Muscle of leg (tissue), 16 donors: ENCODE measurements at places on chromosomes 3 and 15. TPM values are rescaled to one million over a fixed set of nuclear protein-coding genes. Genes with fewer than 3 reads are reported as not detected.

The LRRN1 gene
- 26.6 TPM for total RNA-seq

The APEH gene
- total RNA-seq: 56.6 TPM

- H3K27me3 ChIP-seq: no peaks in the 10 kb centered on the region
- H3K36me3 ChIP-seq: peaks cover 24% of the 10 kb centered on the region
- H3K4me1 ChIP-seq: no peaks in the 10 kb centered on the region
- no peak overlapping the region for H3K27ac ChIP-seq
- H3K4me3 ChIP-seq: no peak overlapping the region
Measured at GRCh38 chr3:154285221-154285620, 39.1 kb downstream of the DHX36 start.

- H3K36me3 ChIP-seq: no peaks in the 10 kb centered on the region
- H3K27me3 ChIP-seq: no peaks in the 10 kb centered on the region
- H3K27ac ChIP-seq: no peak overlapping the region
- H3K4me1 ChIP-seq: no peaks in the 10 kb centered on the region
Measured at GRCh38 chr3:182609575-182610156, 183.6 kb upstream of the ATP11B start.
